ENCODE measurements at places on chromosomes 12 and 14. TPM values are rescaled to one million over a fixed set of nuclear protein-coding genes. Genes with fewer than 3 reads are reported as not detected.

IFNG-AS1 gene
- 0.18 TPM for polyA plus RNA-seq

CYP27B1 gene
- polyA plus RNA-seq, result 0.58 TPM

TAS2R9 gene
- polyA plus RNA-seq, result not detected

PPTC7 gene
- 13.3 TPM for polyA plus RNA-seq

TRPV4 gene
- polyA plus RNA-seq, result 3.7 TPM

CLEC9A gene
- 1.2 TPM for polyA plus RNA-seq

DDX23 gene
- 116 TPM for polyA plus RNA-seq

DNA sequence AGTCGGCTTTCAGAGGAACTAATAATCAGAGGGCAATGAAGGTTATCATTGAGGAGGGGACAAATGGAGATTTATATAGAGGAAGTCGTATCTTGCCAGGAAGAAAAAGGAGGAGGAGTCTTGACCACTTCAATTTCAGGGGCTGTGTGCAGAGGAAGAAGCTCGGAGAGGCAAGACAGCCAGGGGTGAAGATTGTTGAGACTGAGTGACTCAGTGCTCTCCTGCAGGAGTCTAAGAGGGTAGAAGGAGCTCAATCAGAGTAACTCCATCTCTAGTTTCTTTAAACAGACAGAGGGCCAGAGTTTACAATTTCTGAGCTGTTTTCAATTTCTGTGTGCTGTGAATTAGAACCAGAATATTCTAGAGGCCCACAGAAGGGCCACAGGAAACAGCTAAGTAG, 439.3 kb upstream of the PRICKLE1 start:
- DNase-seq, result no peak

GRCh38 chr12:88538250-88538649, 42.0 kb downstream of the KITLG start:
- no peak for DNase-seq

GRCh38 chr12:87802721-87803011, 226.5 kb downstream of the C12orf50 start:
- no peak for DNase-seq

GRCh38 chr12:24698972-24699371, 249.9 kb downstream of the BCAT1 start:
- no peak for DNase-seq

- DNase-seq, result peak; percentile 70
These were observed 21.2 kb downstream of the ZFP36L1 start for GRCh38 chr14:68771631-68772030.

DNA sequence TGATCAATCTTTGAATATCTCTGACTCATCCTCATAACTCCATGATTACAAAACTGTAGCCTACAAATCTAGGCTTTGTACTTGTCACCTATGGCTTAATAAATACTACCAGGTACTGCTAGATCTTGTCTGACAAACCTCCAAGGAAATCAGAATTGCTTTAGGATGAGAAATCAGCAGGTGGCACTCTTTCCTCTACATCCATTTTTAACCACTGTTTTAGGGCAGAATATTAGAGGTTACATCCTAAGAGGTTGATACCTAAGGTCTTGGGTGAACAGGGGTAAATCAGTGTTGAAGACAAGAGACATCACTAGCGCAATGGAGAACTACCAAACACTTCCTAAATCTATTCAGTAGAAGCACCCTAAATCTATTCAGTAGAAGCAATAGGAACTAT, 63.1 kb upstream of the SOX5 start:
- DNase-seq, result no peak

GRCh38 chr14:89088530-89088929, 264.1 kb downstream of the TTC8 start:
- DNase-seq, result no peak

DNA sequence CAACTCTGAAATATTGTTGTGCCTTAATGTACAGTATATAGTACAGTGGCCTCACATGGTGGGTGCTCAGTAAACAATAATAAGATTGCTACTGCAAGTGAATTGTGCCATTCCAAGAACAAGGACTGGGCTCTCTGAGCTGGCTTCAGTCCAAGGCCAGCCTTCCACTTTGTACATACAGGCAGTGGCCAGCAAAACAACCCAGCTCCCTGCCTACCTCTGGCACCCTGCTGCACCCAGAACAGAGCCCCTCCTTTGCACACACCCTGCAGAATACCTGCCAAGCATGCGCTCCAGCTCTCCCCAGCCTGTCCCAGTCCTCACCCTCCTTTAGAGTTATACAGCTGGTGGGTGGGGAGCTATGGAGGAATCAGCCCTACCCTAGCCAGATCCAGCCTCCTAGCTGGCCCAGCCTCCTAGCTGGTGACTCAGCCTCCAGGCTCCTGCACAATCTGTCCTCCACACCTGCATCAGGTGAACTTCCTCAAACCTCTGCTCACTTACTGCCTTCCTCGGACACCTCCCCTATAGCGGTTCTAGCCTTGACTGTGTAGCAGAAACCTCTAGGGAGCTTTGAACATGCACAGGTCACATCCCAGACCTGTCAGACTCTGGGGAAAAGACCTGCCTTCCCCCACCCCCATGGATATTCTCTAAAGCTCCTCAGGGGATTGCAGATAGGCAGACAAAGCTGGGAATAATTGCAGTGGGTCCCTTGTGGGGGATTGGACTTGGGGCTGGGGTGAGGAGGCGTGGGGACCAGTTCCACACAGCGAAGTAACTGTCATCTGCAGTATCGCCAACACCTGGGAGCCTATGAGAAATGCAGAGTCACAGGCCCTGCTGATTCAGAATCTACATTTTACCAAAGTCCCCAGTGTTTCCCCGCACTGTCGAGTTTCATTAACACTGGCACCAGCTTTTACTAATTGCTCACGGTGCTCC, 17.9 kb downstream of the ZDHHC22 start:
- DNase-seq, result peak; percentile 69

GRCh38 chr14:25431211-25432076, 381.5 kb upstream of the STXBP6 start:
- no peak for DNase-seq

DNA sequence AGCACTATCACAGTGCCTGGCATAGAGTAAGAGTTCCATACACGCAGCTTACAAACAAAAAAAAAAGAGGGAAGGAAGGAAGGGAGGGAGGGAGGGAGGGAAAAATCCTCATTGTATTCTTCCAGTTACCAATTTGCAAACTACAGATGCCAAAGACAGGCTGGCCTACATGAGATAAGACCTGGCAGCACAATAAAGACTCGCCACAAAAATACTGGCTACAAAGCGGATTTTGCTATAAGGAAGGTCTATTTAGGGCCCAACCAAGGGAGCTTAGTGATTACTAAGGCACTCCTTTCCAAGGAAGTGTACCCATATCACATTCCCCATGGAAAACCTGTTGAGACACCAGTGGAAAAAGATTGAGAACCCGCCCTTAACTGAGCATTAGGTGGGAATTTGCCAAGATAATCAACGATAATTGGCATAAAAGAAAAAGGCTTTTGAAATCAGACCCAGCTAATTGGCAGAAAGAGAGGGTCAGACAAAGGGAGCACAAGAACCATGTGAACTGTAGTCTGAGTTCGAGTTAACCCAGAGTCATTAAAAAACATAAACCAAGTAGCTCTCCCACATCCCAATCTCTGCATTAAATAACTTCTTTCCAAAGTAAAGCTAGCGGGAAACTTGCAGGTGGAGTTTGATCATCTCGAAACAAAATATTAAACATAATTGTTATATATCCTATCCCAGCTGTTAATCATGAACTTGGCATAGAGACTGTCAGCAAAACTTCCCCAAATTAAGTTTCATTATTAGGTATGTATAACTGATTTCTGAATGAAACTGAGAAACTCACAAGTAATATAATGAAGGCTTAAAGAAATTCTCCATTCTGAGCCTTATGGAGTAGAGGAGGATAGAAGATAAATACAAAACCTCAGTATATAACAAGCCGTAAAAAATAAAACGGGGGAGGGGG, 50.1 kb downstream of the PHLDA1 start:
- DNase-seq, result no peak

DNA sequence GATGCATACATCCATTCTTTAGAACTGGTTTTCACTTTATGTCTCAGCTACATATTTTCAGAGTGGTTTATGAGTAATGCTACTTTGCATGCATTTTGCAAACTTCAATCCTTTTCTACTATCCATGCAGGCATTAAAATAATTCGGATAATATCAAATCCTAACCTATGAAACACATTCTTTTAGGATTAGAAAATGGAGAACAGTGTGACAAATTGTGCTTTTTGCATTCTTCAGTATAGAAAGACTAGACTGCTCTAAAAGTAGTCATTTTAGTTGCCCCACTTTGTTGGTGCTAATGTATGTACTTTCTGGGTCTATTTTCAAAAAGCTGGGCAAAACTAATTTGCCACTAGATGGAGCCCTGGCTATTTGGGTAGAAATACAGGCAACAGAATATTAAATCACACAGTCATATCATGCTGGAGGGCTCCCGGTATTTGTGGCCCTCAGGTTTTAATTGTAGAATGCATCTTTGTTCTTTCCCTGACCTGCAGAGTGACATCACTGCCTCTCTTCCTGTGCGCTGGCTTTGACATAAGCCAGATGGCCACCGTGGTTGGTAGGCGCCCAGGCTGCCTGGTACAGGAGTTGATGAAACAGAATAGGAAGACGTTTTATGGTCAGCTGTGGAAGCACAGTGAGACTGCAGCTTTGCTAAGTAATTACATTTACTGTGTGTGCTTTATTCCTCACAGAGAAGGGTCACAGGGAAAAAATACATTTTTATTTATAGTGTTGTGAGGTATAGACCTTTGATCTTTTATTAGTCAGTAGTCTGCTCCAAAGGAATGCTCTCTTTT, 28.1 kb downstream of the MSRB3 start:
- no peak for DNase-seq

GRCh38 chr12:117551665-117552064, 190.2 kb upstream of the NOS1 start:
- no peak for DNase-seq

DNA sequence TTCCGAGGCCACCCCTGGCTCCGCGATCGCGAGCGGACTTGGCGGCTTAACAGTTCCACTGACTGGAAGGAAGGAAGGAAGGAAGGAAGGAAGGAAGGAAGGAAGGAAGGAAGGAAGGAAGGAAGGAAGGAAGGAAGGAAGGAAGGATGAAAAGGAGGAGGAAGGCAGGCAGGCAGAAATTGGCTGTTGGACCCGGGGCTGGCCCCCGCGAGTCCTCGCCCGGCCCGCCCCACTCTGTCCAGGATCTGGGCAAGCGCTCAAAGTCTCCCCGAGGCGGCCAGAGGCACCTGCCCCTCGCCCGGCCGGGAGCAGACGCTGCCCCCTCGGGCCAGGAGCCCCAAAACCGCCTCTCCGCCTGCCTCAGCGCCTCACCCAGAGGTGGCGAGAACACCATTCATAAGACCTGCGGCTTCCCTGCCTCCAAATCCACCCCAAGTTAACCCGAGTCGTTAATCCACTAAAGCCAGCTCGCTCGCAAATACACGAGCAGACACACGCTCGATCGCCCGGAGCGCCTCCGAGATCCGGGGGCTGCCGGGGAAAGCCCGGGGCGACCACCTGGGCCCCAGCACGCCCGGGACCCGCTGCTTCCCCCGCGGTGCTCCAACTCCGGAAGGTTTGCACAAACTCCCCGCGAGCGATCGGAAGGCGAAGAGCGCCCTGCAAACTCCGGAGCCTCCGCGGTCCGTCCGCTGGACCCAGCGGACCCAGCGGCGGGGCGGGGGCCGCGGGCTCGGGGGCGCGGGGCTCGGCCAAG, 844 bp downstream of the DPF3 start:
- no peak for DNase-seq

GRCh38 chr12:13891902-13892301, 89.5 kb downstream of the GRIN2B start:
- DNase-seq, result no peak

DNA sequence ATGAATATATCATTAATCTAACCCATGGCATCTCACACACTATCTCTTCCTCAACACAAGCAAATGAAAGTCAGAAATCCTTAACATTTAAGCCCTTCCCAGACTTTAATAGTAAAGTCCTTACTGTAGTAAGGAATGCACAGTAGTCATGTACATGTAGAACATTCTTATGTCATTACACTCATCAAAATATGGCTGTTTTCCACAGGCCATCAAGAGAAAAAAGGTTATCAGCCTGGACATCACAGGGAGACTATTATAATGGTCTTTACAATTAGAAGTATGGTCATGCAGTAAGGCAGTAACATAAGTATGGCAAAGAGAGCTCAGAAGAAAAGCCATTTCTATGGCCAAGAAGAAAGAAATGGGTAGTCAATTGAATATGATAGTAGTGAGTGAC, 121.2 kb downstream of the SLC6A15 start:
- no peak for DNase-seq

- DNase-seq, result no peak
These were observed 398.2 kb downstream of the PRKD1 start for GRCh38 chr14:29529418-29529817.

- DNase-seq, result peak; percentile 49
These were observed 3.0 kb downstream of the SSTR1 start for GRCh38 chr14:38210587-38211216.

GRCh38 chr14:30848449-30849240, 25.7 kb upstream of the COCH start:
- no peak for DNase-seq

- DNase-seq, result no peak
These were observed 127.5 kb downstream of the TMX1 start for GRCh38 chr14:51367600-51367931.

- DNase-seq, result peak; percentile 61
These were observed 61.7 kb upstream of the FBRSL1 start for GRCh38 chr12:132427999-132428935.

- DNase-seq, result no peak
These were observed 746.4 kb upstream of the FLRT2 start for GRCh38 chr14:84783511-84783910.

- peak; percentile 75 for DNase-seq
These were observed 337.1 kb upstream of the OR4E1 start for GRCh38 chr14:22010545-22011252.

DNA sequence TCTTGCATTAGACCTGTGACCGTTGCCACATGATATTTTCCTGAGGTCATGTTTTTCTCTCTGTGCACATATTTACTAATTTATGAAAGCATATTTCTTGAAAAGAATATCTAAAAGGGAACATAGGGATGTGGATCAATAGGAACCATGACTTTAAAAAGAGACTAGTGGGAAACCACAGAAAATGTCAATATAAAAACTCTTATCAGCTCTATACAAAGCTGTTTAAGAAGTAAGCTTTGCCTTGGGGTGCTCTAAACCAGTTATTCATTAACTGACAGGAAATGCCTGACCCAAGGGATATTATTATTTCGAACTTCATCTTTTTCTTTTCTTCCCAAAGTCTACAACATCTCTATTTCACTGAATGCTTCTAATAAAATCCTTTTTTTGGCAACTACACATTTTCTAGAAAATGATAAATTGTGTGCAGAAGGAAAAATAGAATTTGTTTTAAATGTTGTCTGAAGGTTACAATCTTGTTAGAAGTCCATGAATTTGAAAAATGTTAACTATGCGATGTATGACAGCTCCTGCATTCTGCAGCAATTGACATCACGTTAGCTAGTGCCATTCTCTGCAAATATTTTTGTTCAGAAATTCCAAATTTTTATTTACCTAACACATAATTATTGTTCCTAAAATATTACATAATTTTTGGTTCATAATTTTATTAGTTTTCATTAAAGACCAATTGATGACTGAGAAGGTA, 345.0 kb downstream of the SLC16A7 start:
- no peak for DNase-seq

- no peak for DNase-seq
These were observed 54.4 kb downstream of the RALGAPA1 start for GRCh38 chr14:35754671-35755070.

- no peak for DNase-seq
These were observed 66.9 kb upstream of the NRXN3 start for GRCh38 chr14:78103271-78103670.

- no peak for DNase-seq
These were observed 18.8 kb downstream of the SLC35F4 start for GRCh38 chr14:57847096-57847495.

GRCh38 chr12:46569826-46570439, 197.4 kb upstream of the SLC38A2 start:
- no peak for DNase-seq

Measured in left lung (tissue), 14 donors.